ENCODE measurements at places on chromosomes 3 and 15.

- DNase-seq = no peak
Measured at GRCh38 chr3:119292666-119293065, 1.5 kb upstream of the ARHGAP31 start.

DNA sequence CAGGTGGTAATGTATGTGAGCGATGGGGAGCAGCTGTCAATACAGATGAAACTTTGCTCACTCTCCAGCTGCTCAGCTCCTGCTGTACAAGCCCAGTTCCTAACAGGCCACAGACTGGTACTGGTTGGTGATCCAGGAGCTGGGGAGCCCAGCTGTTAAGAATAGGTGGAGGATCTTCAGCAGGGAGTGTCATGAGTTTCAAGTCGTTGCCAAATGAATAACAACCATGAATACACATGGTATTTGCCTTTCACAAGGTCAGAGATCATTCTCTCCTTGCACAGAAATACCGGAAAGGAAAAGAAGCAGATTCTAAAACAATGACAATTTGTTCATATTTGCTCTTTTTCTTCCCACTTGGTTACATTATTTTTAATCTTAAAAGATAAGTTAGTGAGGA lies 5.1 kb downstream of the PLSCR1 start:
- DNase-seq = no peak

- DNase-seq = no peak
Measured at GRCh38 chr3:63557912-63558311, 94.6 kb upstream of the SNTN start.

GRCh38 chr3:180912304-180913296 lies at the start of gene FXR1:
Gene FXR1, plus strand, starts transcription at chr3:180912670. Its CDS starts 16 bp downstream, at chr3:180912686.
- DNase-seq = peak; percentile 73

GRCh38 chr3:106232956-106233355 lies 364.1 kb upstream of the CBLB start:
- no peak for DNase-seq

DNA sequence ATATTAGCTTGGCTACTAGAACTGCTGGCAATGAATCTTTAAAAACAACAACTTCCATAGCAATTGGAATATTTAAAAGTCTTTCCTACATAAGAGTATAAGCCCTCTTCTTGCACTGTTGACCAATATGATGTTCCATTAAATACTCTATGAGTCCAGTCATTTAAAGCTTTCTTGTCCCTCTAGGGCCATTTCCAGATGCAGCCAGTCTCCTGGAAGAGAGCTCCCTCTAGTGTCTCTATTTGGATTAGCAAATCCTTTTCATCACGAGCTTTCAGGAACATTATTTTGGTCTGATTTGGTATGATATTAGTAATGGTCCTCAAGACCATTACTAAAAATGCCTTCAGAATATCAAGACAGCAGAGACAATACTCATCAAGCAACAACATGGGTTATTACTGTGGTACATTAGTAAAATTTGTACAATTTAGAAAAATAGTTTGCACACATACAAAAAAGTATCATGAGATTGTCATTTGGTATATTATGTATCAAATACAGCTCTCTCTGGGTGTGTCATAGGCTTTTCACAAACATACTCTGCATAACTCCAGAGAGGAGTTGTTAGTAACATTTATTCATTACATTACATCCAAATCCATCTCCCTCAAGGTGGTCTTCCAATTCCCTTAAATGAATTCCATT lies 101.3 kb downstream of the DPH6 start:
- peak; percentile 19 for DNase-seq

GRCh38 chr15:40333922-40334492 lies 6.7 kb downstream of the CCDC9B start:
- DNase-seq = no peak

GRCh38 chr3:150388498-150389418 lies 19.3 kb upstream of the TSC22D2 start:
- no peak for DNase-seq

DNA sequence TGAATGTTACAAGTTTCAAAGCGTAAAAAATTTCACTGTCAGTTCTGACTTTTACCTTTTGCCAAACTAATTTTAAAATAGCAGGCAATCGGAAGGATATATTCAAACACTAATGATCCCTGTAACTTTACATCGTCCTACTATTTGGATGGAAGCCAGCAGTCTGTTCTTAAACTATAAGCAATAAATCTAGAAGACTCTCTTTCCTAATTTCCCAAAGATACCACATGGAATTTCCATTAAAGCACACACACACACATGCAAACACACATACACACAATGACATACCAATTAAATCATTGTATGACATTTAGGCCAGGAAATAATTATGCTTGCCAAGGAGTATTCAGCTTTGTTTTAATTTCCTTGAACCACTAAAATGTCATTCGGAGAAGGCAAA lies 32.0 kb downstream of the IL17RD start:
- DNase-seq = no peak

GRCh38 chr3:172564499-172564898 lies 41.3 kb upstream of the TNFSF10 start:
- DNase-seq = no peak

DNA sequence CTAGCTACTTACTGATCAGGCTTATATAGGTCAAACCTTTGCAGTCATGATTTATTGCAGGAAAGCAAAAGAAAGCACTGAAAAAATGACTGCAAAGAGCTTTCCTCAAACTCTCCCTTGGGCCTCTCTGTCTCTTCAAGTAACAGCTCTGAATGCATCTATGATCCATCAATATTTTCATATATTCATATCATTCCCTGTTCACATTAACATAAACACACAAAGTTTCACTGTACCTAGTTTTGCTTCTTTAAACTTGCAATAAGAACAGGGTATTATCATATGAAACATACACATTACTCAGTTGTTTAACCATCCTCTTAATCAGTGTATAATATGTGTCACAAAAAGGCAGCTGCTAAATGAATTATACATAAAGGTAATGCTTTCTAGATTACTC lies 107.9 kb upstream of the ARL6 start:
- DNase-seq = no peak

- no peak for DNase-seq
Measured at GRCh38 chr15:74776821-74777768, 4.8 kb upstream of the CSK start.

GRCh38 chr15:79467865-79468586 lies 35.9 kb downstream of the MINAR1 start:
- no peak for DNase-seq

DNA sequence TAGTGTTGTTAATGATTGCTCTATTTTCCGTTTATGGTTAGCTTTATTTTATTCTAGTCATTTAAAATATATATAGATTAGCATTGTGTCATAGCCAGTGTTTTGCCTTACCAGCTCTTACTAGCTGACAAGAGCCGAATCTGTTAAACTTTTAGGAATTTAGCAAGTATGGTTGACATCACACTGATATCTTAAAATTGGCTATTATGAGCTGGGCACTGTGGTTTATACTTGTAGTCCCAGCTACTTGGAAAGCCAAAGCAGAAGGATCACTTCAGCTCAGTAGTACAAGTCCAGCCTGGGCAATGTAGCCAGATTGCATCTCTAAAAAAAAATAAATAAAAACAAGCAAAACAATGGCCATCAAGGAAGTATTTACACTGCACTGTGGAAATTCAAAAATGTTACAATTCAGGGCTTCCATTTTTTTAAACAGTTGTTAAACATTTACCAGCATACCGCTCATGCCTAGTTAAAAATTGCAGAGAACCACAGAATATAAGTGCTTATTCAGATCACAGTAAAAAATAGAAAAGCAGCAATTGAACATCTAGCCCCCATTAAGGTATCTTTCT lies 208.4 kb upstream of the CGNL1 start:
- no peak for DNase-seq

DNA sequence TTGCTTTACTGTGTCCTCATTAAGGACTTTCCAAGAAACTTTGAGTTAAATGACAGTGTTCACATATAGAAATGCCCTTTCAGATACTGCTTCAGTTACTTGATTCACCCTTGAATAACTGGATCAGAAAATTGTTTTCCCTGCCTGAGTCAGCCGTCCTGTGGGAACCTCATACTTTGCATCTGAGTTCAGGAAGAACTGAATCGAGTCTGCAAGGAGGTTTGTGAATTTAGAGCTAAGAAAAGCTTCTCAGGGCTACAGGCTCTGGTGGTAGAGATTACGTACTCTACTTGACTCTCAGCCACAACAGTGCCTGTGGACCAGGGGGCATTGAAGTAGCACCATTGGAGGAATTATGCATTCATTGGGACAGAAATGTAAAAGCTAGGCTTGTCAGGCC lies 252.4 kb upstream of the C2CD4B start:
- no peak for DNase-seq

- DNase-seq = no peak
Measured at GRCh38 chr3:130741946-130742610, 4.6 kb downstream of the PIK3R4 start.

GRCh38 chr15:32033186-32033890 lies 3.0 kb downstream of the CHRNA7 start:
- DNase-seq = no peak

DNA sequence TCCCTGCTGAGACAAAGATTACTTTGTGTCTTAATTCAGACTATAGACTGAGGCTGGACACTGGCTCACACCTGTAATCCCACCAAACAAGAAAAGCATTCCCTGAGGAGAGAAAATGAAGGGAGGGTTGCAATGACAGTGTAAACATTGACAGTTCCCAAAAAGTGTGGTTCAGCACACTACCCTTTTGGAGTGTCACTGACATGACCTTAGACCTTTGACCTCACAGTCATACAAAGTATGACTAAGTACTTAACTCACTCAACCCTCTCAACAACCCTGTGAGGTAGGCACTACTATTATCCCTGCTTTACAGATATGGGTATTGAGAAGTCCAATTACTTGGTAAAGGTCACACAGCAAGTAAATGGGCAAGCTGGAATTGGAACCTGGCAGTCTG lies 341.7 kb downstream of the LRRC3B start:
- no peak for DNase-seq

DNA sequence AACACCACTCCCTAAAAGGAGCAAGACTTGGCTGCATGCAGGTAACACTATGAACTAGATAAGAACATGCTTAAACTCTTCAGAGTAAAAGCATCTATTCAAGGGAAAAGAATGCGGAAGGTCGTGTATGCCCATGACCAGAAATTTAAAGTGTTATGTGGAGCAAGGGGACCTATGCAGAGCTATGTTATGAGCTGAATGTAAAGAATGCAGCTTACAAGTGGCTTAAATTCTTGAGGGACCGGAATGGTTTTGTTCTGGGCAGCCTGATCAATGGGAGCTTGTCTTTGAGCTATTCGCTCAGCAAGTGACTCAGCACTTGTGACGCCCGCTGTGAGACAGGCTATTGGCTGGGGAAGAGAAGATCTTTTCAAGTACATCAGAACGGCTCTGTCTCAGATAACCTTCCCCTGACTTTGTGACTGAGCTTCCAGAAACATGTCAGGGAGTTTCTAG lies 367.5 kb upstream of the THBS1 start:
- no peak for DNase-seq

Data from HEK293T (cell line).